CD4-positive, alpha-beta T cell treated with Interferon alpha-2 for 1 hour (primary cell): ENCODE measurements at places on chromosomes 2 and 18.
A peak's percentile ranks its signal among the peaks of the same experiment; 100 is the strongest.

DNA sequence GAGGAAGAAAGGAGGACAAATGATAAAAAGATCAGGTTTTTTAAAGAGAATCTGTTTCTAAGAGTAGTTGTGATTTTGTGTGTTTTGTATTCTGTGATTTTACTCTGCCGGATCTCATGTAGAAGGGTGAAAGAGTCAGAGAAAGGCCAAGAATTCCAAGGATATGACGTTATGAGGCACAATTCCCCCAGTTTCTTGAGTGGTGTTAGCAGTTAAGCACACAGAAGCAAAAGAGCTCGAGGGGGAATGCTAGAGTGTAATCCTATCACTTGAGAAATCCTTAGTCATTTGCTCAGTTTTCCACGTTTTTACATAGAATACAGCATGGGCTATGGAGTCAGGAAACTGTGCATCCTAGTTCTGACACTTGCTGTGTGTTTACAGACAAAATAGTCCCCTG is 34.8 kb downstream of the METTL4 start:
- DNase-seq = no peak

GRCh38 chr2:158586491-158586890 is 129.7 kb downstream of the PKP4 start:
- no peak for DNase-seq

- DNase-seq = no peak
These were observed 30.1 kb downstream of the KCTD18 start for GRCh38 chr2:200479692-200480265.

GRCh38 chr2:236976266-236977062 is 109.2 kb upstream of the COPS8 start:
- DNase-seq = peak; percentile 6

GRCh38 chr2:70962885-70963878 is 15.2 kb upstream of the ANKRD53 start:
- no peak for DNase-seq

DNA sequence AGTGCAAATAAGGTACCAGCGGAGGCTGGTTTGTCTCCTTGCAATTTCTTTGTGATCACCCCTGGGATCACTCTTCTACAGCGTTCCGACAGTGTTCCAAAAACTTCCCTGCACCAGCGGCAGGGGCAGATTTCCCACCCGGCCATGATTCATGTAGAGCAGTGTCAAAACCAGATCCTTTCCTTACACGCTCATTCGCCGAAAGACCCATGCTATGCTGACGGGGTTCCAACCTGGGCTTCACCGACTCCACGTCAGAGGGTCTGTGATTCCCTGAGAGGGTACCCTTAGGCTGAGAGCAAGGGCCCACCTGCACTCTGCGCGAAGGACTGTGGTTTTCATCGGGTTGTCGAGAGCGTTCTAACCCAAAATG is 423 bp upstream of the TTC27 start:
- DNase-seq = peak; percentile 13

GRCh38 chr2:11738589-11739436 is 7.6 kb upstream of the LPIN1 start:
- DNase-seq = peak; percentile 53

DNA sequence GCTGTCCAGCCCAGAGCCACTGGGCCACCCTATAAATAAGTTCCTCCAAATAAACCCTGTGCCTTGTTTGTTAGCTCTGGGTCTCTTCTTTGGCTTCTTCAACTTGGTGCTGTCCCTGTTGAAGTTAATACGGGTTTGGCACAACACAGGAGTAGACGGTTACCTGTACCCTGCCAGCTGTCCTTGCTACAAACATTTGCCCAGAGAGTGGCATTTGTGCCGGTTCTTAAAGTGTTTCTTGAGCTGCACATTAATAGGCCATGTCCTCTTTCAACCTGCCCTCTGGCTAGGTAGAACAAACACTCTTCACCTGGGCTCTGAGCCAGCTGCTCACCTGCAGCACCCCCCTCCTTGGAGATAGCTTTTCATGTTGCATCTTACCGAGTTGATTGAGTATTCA is 139.2 kb downstream of the NEDD4L start:
- no peak for DNase-seq

DNA sequence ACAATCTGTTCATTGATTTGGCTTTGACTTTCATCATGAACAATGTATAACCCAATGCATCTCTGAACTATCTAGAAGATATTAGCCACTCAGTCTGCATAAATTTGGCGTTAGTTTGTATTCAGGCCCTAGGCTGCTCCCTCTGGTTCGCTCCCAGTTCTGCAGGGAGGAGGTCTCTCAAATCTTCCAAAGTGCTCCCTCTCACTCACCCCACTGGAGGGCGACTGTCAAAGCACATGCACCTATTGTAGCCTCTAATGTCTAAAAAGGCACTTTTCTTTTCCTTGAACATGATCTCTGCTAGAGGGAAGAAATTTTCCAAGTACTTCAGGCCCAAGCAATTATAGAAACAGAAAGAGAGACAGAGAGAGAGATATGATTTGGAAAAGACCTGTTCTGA is 291.5 kb downstream of the TDRD15 start:
- no peak for DNase-seq

- no peak for DNase-seq
These were observed 29.4 kb upstream of the TMEM178A start for GRCh38 chr2:39636306-39636705.

DNA sequence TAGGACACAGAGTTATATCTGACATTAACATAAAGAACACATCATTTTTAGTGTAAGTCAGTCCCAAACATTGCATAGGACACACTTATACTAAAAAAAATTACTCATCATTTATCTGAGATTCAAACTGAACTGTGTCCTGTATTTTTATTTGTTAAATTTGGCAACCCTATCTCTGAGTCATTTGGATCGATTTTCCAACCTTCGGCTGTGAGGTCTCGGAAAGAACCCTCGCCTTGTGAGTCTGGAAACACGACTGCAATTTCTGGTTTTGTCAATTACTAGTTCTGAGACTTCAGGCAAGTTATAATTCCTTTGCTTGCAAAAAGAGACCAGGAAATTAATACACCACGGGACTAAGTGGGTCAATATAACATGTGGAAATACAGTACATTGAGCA is 14.0 kb downstream of the ATP8B1 start:
- DNase-seq = no peak

DNA sequence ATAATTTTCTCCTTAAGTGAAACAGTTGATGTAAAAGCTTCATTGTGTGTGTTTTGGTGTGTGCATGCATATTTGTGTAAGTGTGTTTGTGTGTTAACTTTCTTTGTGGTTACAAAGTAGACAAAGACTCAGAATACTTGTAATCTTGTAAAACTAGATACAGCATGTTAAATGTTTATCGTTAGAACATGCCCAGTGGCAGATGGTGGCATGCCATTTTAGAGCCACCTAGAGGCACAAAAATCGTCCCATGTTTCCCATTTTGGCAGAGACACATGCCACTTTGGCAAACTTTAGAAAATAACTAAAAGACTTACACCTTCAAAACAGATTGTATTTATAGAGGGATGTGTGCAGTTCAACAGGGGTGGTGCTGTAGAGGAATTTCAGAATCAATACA is 224.1 kb downstream of the LRP1B start:
- DNase-seq = no peak

DNA sequence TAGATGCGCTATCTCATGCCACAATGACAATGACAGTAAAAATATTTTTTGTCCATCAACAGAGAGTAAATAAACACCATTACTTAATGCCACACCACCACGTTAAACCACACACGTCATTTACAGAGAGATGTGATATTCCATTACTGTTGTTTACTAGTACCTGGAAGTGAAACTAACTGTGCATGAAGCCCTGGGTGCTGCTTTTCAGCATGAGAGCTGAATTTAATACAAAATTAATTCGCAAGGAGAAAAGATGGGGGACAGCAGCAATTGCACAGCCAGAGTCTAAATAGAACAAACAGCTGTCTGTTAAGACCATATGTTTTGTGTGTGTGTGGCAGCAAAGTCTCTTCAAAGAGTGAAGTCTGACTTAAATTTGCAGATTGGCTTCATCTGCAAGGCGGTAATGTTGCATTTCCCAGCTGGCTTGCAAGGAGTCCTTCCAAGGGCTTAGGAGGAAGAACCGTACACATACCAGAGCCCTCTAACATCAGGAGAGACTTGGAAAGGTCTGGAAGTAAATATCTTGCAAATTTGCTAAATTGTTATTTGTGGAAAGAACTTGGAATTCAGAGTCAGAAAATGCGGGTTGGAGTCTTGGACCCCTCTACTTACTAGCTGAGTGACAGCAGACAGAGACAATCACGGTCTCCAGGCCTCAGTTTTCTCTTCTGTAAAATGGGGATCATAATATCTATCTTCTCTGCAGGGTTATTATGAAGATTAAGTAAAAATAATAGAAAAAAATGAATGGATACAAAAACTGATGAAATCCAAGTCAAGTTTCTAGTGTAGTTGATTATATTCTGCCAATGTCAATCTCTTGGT is 127.6 kb downstream of the ALPK2 start:
- DNase-seq = no peak

DNA sequence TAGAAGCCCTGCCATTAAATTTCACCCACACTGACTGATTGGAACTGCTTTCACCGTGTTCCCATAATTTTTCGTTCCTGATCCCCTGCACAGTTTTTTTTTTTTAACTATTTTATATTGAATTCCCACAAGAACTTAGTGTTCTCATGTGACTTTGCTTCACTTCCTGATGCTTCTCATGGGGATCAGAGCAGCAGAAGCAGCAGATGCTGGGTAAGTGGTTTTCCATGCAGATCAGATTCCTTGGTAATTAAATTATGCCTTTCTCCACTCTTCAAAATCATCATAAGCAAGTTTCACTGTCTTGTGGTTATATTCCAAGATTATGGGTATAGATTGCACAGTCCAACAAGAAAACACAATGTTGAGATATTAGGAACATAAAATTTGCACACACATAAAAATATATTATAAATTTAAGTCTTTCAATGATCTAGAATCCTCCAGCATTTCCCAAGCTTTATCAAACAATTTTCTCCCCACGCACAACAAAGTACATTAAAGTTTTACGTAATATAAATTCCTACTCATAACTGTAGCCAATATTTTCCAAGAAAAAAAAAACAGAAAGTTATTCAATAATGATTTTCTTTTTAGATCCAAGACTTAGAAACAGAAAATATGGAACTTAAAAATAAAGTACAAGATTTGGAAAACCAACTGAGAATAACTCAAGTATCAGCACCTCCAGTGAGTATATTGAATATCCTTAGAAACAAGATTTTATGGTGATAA is 277.9 kb downstream of the GULP1 start:
- DNase-seq = no peak

DNA sequence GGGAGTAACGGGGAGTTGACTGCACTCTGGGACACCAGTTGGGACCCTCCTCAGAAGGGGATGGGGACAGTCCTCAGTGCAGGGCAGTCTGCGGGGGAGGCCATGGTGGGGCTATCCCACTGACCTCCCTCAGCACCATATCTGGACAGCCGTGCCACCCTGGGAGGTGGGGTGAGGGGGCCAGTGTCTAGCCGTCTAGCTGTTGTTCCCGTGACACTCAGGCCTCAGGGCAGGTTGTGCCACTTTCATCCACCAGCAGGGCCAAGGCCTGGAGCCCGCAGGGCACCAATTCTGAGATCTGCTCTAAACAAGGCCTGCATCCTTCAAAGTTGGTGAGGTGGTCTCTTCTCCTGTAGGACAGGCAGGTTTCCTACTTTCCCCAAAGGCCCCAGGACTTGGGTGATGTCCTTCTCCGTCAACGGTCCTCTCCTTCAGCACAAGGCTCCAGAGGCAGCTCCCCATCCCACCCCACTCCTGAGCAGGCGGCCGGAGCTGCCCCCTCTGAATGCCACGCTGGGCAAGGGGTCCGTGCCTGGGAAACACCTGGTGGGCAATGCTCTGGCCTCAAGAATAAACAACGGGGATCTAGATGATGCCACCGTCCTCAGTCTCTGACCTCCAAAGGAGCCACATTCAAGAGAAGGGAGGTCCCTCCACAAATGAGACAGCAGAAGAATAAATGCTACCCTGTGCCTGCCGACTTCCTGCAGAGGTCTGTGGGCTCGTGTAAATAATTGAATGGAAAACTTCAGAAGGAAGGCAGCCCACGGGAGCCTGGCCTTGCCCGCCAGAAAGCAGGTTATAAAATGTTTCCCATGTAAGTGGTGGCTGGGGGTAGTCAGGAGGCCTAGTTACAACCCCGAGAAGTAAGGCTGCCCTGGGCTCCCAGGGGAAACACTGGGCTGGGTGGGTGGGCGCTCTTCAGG is 42.8 kb upstream of the PTMA start:
- no peak for DNase-seq

GRCh38 chr2:191435141-191435540 is 189.9 kb downstream of the MYO1B start:
- no peak for DNase-seq

GRCh38 chr2:112540906-112541305 is 1.4 kb upstream of the POLR1B start:
- DNase-seq = no peak
